Stimulated activated CD8-positive, alpha-beta memory T cell treated with anti-CD3 and anti-CD28 coated beads, Interleukin-7, amount 100 ng/mL, for 1 hour (primary cell): ENCODE measurements at places on chromosomes 4 and X.

DNA sequence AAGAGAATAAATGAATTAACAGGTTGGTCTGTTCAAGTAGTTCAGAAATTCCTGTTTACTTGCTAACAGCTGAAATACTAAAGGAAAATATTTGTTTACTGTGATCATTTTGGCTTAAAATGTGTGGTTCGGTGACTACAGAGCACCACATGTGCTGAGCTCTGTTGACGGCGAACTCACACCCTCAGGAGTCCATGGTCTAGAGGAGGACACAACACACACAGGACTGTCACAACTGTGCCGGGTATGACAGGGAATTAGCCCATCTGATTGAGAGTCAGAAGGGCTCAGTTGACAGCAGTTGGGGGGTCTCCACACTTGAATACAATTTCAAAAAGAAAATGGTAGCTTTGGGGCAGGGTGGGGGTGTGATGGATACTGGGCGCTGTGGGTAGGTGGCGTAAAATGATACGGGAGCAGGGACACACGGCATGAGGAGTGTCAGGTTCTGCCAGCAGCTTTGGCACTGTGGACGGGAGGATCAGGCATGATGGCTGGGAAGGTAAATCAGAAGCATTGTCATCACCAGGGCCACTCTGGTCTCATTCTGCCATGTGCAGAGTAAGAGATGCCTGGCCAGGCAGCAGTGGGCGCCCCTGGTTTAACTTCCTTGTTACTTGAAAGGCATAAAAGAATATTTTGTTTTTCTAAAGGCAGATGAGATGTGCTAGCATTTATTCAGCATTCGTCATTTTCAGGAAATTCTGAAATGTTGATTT lies 33.3 kb downstream of the CLDN22 start:
- DNase-seq, result no peak

DNA sequence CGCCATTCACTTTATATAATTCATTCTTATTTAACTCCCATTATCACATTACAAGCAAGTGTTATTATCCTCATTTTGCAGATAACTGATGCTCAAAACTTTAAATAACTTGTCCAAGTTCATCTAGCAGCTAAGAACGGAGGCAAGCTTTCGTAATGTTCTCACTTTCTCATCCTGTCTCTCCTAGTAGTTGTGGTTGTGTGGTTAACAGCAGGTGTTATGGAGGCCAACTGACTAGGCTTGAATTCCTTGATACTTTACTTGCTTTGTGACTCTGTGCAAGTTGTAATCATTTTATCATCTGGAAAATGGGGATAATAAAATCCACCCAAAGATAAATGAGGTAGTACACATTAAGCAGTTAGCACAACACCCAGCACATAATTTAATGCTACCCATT lies 109.9 kb upstream of the PTPN13 start:
- no peak for DNase-seq

DNA sequence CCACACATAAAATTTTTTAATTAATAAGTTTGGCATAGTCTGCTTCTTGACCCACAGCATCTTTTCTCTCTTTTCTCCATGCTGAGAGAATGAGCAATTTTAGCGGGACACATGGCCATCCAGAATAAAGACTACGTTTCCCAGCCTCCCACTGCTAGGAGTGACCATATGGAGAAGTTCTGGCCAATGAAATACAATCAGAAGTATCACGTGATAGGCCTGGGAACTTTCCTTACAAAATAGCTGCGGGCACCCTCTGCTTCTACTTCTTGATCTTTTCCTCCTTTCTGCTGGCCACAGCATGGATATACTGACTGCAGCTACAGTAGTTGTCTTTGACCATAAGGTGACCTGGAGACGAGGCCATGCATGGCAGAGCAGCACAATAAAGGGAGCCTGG lies 348.0 kb downstream of the BCOR start:
- no peak for DNase-seq

DNA sequence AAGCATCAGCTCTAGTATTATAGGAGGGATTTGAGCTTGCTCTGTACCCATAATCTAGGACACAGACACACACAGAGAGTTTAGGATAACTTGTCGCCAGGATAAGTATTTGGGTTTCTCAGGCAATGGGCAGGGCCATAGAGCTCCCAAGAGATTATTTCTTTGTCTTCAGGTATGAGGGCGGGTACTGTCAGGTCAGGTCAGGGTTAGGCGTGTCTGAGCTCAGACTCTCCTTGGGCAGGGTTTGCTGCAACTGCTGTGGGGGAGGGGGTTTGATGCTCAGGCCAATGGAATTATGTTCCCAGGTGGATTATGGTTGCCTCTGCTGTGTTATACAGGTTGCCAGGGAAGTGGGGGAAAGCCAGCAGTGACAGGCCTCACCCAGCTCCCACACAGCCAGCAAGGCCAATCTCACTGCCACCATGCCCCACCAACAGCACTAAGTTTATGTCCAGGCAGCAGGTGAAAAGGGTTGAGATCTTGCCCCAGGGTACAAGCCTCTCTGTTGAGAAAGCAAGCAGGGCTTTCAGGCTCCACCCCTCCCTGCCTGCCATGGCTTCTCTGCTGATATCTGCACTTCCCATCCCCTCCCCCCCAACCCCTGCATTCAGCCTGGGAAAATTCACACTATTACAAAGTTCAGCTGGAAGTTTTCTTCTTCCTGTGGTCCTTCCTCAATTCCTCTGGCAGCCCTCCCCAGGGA lies 101.3 kb downstream of the RRAGB start:
- DNase-seq, result no peak

DNA sequence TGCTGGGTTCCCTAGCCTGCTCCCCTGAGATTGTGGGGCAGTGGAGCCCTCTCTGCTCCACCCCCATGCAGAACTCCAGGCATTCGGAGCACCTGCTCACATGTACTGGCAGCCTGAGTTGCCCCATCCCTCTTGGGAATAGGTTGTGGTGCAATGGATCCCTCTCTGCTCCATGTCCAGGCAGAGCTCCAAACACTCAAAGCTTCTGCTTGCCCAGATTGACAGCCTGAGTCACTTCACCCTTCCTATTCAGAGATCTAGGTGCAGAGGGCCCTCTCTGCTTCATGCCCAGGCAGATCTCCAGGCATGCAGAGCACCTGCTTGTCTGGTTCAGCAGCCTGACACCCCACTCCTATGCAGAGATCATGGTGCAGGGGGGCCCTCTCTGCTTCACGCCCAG lies 18.6 kb upstream of the TEX13B start:
- DNase-seq, result no peak

DNA sequence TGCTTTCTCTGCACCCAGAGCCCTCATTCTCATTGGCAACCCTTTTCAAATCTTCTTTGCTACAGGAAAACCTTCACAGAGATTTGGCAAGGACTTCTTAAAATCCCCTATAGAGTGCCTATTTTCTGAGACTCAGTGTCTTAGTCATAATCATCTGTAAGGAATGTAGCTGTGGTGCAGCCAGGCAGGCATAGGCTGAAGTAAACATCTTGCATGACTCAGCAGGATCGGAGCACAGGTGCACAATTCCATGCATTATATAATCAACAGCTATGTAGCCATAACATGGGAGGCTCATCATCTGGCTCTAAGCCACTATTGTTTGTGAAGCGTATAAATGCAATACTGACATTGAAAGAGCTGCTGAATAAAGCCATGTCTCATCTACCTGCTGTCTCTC lies 368.8 kb downstream of the MAGEE1 start:
- DNase-seq, result no peak

- no peak for DNase-seq
Observed at GRCh38 chr4:3367866-3368265, 73.9 kb upstream of the HGFAC start.

DNA sequence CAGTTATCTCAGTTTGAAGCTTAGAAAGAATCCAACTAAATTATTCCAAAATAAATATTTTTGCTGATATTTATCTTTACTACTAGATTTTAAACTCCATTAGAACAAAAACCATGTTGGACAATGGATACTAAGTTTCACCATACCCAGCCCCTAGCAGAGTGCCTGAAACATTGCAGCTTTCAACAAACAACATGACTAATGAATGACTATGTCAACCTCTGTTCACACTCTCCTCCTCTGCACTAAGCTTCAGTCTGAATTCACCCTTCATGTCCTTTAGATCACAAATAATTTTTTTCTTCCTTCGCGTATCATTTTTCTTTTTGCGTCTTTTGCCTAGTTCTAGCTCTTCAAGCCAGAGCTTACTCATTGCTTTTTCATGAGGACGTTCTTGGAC lies 315.2 kb downstream of the PCDH10 start:
- DNase-seq, result no peak

DNA sequence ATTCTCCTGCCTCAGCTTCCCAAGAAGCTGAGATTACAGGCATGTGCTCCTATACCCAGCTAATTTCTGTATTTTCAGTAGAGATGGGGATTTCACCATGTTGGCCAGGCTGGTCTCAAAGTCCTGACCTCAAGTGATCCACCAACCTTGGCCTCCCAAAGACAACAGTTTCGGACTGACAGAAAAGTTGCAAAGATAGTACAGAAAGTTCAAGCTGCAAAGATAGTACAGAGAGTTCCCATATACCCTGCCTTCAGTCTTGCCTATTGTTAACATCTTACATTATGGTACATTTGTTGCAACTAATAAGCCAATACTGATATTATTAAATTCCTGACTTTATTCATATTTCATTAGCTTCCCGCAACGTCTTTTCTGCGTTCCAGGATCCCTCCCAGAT lies 65.8 kb downstream of the SUPT20HL2 start:
- no peak for DNase-seq

- no peak for DNase-seq
Observed at GRCh38 chr4:184688447-184688846, 38.9 kb downstream of the PRIMPOL start.

- DNase-seq, result no peak
Observed at GRCh38 chr4:175326796-175327195, 408.6 kb downstream of the ADAM29 start.

GRCh38 chr4:159284113-159284512 lies 181.2 kb downstream of the RAPGEF2 start:
- no peak for DNase-seq

DNA sequence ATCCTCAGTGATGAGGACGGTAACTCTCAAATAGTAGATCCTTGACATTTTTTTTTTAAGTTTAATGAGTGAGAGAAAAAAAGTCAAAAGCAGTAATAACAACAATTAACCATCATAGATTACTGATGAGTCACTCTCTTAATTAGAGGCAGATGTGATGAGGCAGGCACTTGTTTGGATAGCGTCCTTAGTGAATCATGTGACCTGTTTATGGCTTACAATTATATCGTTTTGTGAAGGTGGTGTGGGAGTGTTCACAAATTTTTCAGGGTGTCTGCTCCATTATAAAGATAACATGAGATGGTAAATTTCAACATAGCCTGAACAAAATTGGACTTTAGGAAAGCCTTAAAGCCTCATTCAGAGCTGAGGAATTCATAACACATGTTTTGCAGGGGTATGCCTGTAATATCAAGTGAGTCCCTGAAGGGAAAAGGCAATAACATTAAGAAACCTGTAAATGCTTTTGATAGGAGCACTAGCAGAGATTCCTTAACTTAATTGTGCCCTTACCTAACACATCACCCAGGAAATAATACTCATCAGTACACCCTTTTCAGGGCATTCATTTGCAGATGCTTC lies 51.9 kb upstream of the XIAP start:
- no peak for DNase-seq

- DNase-seq, result no peak
Observed at GRCh38 chr4:18923496-18924161, 902.1 kb upstream of the LCORL start.

- DNase-seq, result no peak
Observed at GRCh38 chrX:4179031-4179430, 465.6 kb upstream of the PRKX start.

DNA sequence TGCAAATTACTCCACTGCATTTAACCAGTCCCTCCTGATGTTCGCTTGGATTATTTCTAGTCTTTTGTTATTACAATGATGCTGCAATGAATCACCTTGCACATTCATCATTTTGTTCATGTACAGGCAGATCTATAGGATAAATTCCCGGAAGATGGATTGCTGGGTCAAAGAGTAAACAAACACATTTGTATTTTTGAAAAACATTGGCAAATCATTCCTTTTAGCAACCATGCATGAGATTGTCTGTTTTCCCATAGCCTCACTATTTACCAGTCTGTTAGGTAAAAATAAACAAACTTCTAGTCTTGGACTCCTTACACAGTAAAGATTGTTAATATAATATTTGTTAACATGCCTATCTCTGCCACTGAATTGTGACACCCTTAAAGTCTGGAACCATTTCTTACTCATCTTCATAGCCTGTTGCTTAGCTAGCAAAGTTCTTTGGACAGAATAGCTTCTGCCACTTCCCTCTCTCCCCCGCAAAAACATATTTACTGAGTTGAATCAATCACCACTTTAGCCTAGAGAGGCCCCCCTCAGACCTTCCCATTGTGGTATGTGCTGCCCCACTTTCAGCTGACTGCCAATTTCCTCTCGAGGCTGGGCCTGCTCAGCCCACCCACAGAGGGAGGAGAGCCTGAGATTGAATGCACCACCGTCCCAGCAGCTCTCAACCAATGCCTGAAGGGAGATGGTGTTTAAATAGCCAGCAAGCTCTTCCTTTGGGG lies 108.4 kb upstream of the ATXN3L start:
- DNase-seq, result no peak

GRCh38 chr4:25637581-25638220 lies 17.9 kb upstream of the SLC34A2 start:
- no peak for DNase-seq

- DNase-seq, result no peak
Observed at GRCh38 chrX:34880656-34881055, 61.9 kb upstream of the FAM47B start.

- no peak for DNase-seq
Observed at GRCh38 chr4:75985116-75985515, 5.6 kb downstream of the SDAD1 start.

- no peak for DNase-seq
Observed at GRCh38 chr4:11297627-11298026, 131.1 kb downstream of the HS3ST1 start.

- DNase-seq, result peak; percentile 91
Observed at GRCh38 chr4:1726146-1726934, 5.0 kb downstream of the TACC3 start.

GRCh38 chr4:100086766-100087431 lies 103.4 kb downstream of the DDIT4L start:
- no peak for DNase-seq

- no peak for DNase-seq
Observed at GRCh38 chrX:110003167-110004156, 548 bp downstream of the TMEM164 start.

GRCh38 chr4:121799867-121800501 lies 1.1 kb upstream of the EXOSC9 start:
- no peak for DNase-seq

DNA sequence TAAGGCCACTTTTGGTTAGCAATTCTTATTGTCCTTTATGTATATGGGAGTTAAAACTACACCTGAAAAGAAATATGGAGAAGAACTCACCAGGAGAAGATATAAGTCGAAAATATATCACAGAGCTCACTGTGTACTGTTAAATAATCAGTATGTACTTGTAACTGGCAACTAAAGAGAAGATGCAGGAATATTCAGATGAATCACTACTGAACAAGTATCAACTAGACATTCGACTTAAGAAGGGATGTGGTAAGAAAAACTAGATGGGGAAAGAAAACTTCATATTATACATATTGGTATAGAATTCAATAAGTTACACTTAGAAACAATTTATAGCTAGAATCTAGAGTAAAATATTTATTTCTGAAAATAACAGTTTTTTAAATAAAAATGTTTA lies 230.0 kb downstream of the CAMK2D start:
- no peak for DNase-seq

- DNase-seq, result no peak
Observed at GRCh38 chr4:138389976-138390685, 148.0 kb upstream of the SLC7A11 start.

- DNase-seq, result no peak
Observed at GRCh38 chr4:170137927-170138326, 48.2 kb upstream of the AADAT start.
